ENCODE measurements at places on chromosomes 1 and 21. TPM values are rescaled to one million over a fixed set of nuclear protein-coding genes. Genes with fewer than 3 reads are reported as not detected.

Gene PLEKHN1
- 11.9 TPM for total RNA-seq

DNA sequence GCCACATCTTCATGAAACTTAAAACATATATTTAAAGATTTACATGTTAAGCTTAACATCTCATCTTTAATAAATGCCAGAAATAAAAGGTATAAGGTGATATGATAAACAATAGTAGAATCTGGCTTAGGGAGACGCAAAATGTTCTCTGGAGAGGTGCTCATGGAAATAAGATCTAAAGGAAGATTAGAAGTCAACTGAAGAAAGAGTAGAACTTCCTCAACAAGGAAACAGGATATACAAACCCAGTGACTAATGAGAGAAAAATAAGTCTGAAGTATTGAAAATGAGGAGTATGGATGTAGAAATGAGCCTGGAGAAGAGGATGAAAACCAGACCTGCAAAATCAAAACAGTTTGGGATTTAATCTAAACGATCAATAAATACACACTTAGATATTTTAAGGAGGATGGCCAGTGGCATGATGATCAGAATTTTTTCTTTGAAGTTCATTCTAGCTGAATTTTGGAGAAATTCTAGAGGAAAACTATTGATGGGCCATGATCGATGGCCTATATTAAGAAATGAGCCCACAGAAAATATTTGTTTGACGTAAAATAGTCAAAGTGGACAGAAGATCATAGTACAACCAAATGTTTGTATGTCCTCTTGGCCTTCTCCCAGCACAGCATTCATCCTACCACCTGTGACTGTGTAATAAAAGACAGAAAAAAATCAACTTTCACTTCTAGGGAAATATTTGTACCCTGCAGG lies 387.9 kb upstream of the PTBP2 start:
- H3K4me3 ChIP-seq: no peak overlapping the region
- DNase-seq: no peak
- H3K27ac ChIP-seq: no peak overlapping the region
- H3K4me1 ChIP-seq: no peaks in the 10 kb centered on the region
- H3K36me3 ChIP-seq: no peaks in the 10 kb centered on the region
- H3K27me3 ChIP-seq: no peaks in the 10 kb centered on the region

DNA sequence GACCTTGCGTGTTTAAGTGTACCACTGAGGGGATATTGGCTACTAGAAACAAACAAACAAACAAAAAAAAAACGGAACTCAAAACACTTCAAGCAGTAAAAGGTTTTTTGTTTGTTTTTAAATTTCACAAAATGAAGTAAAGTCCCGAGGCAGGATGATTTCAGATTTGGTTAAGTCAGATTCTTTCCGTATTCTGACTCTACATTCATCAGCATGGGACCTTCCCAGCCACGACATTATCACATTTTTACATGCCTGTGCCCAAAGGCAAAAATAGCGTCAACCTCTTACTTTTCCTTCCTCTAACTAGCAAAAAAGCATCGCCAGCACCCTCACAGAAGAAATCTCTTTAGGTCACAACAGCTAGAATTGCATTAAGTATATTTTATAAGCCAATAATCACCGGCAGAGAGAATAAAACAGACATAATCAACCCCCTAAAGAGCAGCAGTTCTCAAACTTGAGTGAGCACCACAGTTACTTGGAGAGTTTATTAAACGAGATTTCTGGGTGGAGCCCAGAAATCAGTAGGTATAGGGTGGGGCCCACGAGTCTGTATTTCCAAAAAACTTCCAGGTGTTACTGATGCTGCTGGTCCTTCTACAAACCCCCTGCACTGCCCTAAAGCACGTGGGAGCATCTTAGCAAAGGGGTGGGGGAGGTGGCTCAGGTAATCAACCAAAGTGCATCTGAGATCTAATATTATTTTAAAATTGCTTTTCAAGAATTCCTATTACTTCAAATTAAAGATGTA lies 227.6 kb downstream of the RGS7 start:
- no peak overlapping the region for H3K27ac ChIP-seq
- H3K4me3 ChIP-seq: no peak overlapping the region
- DNase-seq: no peak
- H3K4me1 ChIP-seq: no peaks in the 10 kb centered on the region
- no peaks in the 10 kb centered on the region for H3K27me3 ChIP-seq

DNA sequence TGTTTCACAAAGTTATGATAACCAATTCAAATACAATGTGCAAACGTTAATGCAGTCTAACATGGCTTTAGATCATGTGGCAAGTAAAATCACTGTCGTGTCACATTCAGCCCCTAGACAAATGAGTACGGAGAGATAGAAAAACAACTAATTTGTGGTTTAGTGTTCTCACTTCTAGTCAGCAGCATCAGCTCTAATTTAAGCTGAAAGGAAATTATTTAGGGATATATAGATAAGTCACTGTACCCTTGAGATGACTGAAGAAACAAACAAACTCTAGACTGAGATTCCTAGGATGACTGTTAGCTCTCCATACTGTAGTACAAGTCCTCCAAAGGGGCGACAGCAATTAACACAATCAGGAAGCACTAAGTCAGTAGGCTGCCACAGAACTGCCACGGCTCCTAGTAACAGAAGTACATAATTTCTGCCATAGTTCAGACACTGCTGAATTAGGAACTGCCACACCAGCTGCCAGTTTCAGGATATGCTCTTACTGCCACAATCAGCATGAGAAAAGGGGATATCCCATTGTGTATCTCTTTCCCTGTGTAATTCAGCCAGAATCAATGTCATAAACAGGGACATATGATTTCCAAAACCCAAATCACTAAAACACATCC lies 150.4 kb upstream of the NEGR1 start:
- no peaks in the 10 kb centered on the region for H3K4me1 ChIP-seq
- no peak for DNase-seq
- no peaks in the 10 kb centered on the region for H3K27me3 ChIP-seq
- no peaks in the 10 kb centered on the region for H3K36me3 ChIP-seq

DNA sequence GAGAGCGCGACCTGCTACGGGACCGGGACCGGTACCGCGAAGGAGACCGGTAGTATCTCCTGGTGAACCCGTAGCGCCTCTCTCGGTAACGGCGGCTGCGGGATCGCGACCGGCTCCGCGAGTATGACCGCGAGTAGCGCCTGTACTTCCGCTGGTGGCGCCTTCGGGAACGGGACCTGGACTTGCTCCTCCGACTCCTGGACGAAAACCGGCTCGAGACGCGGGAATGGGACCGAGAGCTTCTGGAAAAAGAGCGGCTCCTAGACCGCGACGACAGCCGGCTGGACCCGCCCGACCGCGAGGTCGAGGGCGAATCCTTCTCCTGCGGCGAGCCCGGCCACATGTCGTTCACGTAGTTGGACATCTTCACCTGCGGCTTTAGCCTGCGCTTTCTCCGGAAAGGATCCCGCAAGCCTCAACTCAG lies 642 bp downstream of the RSRP1 start:
- H3K27ac ChIP-seq: peak overlapping the region; percentile 94
- no peak for DNase-seq
- H3K27me3 ChIP-seq: no peaks in the 10 kb centered on the region
- peaks cover 52% of the 10 kb centered on the region for H3K36me3 ChIP-seq
